CD4-positive, alpha-beta T cell treated with Interleukin-4 for 4 hours (primary cell): ENCODE measurements at places on chromosomes 6 and 20.

DNA sequence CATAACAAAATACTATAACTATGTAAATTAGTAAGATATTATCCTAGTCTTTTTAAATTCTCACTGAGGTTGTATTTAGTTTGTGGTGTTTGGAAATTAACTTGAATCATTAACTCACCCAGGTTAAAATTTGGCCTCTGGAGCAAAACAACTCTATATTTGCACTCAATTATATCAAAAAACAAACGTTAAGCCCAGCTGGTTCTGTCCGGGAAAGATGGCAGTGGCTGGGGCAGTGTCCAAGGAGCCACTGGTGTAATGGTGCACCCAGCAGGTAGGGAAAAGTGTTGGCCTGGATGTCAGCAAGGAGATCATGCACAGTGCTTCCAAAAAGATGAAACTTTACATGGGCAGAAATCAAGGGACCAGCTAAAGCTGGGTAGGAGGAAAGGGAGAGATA lies 285.3 kb upstream of the CITED2 start:
- DNase-seq, result no peak

DNA sequence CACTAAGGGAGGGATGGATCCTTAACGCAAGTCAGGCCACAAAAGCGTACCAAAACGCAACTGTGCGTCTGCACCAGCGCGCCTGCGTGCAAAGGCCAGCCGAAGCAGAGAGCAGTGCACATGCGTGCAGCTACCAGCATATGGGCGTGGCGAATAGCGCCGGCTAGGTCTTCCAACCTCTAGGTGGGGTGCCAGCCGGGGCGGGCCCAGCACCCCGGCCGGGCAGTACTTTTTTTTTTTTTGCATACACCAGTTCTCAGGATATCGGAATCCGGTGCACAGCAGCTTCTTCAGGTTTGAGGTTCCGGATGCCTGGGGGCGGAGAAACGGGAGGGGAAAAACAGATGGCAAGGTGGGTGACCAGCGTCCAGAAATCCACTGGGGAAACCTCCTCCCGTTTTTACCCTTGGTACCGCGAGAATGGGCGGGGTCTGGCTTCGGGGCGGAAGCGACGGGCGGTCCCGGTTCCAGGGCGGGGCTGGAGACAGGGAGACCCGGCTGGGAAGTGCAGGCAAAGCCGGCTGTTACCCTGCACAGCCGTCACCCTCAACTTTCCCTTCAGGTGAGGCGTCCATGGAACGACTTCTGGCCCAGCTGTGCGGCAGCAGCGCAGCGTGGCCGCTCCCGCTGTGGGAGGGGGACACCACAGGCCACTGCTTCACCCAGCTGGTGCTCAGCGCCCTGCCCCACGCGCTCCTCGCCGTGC lies at the start of gene ABCC10:
ABCC10 (plus strand) TSS at position 136 of the 706 bp plus-strand sequence; CDS start at position 574, 438 bp downstream.
- peak; percentile 95 for DNase-seq

- DNase-seq, result no peak
These were observed 790.9 kb downstream of the TFAP2A start for GRCh38 chr6:9623985-9624384.

DNA sequence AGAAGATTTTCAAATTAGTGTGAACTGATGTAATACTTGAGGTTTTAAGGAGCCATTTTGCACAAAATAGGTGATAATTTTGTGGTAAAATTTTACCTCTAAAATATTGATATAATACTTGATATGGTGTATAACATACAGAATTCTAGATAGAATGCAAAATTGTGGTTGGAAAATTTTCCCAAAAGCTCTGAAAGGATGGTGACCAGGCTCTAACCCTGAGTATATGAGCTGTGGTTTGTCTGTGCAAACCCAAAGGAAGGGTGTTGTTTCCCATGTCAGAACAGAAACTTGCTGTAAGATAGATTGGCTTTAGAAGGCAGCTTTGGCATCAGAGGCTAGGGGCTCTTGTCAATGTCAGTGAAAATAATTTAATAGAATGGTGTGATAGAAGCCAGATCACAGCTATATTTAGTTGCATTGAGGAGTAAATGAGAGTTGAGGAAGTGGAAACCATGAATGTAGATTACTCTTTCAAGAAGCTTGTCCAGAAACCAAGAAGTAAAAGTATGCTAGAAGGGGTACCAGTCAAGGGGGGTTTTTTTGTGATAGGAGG lies 257.7 kb downstream of the FARS2 start:
- peak; percentile 36 for DNase-seq

GRCh38 chr6:27451660-27452390 lies 21.1 kb downstream of the ZNF184 start:
- DNase-seq, result no peak

- DNase-seq, result no peak
These were observed 28.7 kb downstream of the GNAS start for GRCh38 chr20:58880994-58881752.

DNA sequence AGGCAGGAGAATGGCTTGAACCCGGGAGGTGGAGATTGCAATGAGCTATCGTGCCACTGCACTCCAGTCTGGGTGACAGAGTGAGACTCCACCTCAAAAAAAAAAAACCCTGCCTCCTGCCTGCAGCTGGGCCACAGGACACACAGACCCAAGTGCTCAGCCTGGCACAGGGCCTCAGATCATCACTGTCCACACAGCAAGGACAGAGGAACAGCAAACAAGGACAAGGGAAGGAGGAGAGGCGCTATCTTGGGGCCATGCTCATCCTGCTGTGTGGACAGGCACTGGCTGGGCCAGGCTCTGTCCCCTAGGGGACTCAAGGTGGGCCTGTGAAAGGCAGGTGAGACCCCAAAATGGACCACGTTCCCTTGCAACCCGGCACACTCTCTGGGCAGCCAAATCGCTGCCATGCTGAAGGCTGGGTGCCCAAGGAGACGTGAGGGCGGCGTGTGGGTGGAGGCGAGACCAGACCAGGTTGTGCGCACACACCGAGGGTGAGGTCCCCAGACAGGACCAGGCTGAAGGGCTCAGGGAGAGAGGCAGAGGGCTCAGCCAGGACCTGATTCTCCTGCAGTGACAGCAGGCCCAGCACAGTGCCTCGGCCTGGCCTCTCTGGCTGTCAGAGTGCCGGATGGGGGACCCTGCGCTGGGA lies 9.1 kb downstream of the UCKL1 start:
- DNase-seq, result no peak
